T-helper 1 cell (primary cell): ENCODE measurements at places on chromosomes 6 and 20.

- no peak for DNase-seq
These were observed 345.8 kb upstream of the PRND start for GRCh38 chr20:4375881-4376280.

- DNase-seq, result no peak
These were observed at the start of gene TRIM40 for GRCh38 chr6:30135757-30136156. TSS of gene TRIM40 (plus strand) at chr6:30136140. CDS start at chr6:30137037, 897 bp downstream.

GRCh38 chr20:51763965-51764602 lies 4.1 kb downstream of the ATP9A start:
- DNase-seq, result no peak

- DNase-seq, result no peak
These were observed 18.5 kb downstream of the PLAGL2 start for GRCh38 chr20:32189123-32189410.

- DNase-seq, result no peak
These were observed 20.8 kb downstream of the TOP1 start for GRCh38 chr20:41049451-41049850.

GRCh38 chr6:157811137-157811475 lies 11.9 kb upstream of the SNX9 start:
- no peak for DNase-seq

GRCh38 chr6:16505711-16506357 lies 255.4 kb downstream of the ATXN1 start:
- no peak for DNase-seq

DNA sequence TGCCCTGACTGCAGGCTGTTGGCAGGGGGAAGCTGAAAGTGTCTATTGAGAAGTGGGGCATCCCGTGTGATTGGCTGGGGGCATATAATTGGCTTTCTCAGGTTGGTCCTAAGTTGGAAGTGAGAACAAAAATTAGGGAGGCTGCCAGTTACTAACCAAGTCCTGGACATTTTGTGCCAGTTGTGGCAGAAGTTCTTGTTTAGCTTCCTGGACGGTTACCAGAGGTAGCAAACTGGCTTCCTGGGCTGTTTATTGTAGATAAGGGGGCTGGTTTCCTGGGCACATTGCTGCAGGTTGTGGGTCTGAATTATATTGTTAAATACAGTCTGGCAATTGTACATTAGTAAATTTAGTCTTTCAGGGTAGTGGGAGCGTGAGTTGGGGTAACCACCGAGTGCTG lies 50.6 kb upstream of the SLC2A12 start:
- DNase-seq, result no peak

GRCh38 chr20:60131375-60131774 lies 173.2 kb downstream of the CDH26 start:
- DNase-seq, result no peak

DNA sequence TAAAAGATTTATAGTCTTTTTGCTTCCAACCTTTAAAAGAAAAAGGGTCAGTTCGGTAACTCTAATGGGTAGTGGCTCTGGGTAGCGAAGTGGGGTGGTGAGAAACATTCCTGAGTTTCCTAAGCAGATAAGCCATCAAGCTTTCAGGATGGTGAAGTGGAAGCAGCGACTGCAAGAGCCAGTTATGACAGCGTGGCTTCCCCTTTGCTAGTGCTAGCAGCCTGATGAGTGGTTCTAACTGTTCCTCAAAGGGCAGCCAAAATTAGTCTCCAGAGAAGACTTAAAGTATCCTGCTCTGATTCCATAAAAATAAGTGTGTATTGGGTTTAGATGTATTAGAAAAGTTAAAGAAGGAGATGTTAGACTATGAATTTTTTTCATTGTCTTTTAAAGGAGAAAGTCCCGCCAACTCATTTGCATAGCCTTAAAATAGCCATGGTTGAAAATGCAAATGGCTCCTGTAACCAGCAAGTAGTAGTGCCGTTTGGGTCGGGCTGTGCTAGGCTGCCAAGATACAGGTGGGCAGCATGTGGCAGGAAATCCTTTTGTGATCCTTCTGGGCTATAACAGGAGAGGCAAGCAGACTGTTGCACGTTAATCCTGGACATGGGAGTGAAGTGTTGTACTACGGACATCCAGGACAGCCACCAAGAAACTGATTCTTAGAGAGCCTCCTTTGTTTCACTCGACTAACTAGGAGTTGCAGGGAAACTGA lies 18.0 kb downstream of the ELOVL2 start:
- no peak for DNase-seq

- DNase-seq, result no peak
These were observed 613.9 kb upstream of the ARID1B start for GRCh38 chr6:156163311-156163710.

GRCh38 chr6:45687570-45687969 lies 309.8 kb upstream of the SUPT3H start:
- no peak for DNase-seq

- DNase-seq, result no peak
These were observed 394.5 kb upstream of the SLC35B3 start for GRCh38 chr6:8829796-8830195.

GRCh38 chr6:3798055-3798919 lies 46.8 kb upstream of the PXDC1 start:
- no peak for DNase-seq

GRCh38 chr6:38179794-38180430 lies 360.4 kb downstream of the ZFAND3 start:
- DNase-seq, result no peak

- no peak for DNase-seq
These were observed 217.9 kb downstream of the PRL start for GRCh38 chr6:22078802-22079545.

GRCh38 chr20:5513975-5514516 lies 197.3 kb upstream of the PROKR2 start:
- DNase-seq, result no peak

DNA sequence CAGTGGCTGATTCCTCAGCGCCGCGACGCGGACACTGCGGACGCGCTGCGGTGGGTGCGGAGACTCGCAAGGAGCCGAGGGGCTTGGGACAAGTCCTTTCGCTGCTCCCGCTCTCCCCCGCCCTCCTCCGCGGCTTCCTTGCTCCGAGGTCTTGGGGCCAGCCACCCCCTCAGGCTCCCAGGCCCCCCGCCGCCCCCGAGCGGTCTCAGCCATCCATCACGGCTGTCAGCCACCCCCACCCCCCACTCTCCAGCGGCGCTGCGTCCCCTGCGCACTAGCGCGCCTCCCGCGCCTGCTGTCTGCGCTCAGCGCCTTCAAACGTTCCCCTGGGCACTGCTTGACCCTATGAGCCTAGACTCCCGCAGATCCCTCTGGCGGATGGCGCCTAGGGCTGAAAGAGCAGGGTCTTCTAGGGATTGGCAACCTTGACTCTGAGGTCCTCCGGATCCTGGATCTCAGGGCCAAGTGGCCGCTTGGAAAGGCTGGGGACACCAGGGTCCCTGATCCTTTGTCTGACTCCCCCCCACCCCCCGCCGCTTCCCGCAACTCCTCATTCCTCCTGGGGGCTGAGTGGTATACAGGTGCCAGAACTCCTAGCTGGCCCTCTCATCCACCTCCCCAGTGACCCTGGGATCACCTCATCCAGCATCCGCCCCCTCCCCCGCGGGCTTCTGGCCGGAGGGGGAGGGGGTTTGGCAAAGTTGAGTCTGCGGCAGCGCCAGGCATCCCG lies 1.4 kb downstream of the SLC12A5 start:
- DNase-seq, result no peak

DNA sequence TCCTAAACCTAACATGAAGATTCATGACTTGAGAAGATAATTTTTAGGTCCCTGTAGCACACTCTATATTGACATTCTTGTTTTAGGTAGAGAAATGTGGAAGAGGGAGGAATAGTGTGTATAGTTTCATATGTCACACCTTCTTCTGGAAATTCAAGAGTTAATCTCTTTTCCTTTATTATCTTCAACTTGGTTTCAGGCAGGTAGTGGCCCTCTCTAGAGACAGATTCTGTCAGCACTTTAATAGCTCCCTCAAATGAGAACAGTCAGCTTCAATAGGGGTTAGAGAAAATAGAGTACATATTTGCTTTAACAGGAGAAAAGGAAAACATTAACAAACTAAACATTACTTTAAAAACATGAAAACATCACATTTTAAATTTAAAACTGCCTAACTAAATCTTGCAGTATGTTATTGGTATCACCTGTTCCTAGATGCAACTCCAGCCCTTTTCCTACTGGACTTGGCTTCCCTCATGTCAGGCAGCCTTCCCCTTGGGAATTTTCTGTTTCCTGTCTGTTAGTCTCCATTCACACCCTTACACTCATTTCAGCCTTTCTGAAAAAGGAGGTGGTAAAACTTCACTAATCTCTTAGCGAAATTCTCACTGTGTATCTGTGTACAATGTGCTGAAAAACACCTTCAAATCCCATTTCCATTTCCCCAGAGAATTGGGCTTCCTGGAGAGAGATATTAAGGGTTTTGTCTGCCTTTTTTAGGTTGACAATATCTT lies 192.3 kb upstream of the RNF217 start:
- no peak for DNase-seq

GRCh38 chr20:32470025-32470861 lies 112.1 kb downstream of the ASXL1 start:
- DNase-seq, result no peak

- no peak for DNase-seq
These were observed 8.3 kb upstream of the TIAM2 start for GRCh38 chr6:154986787-154987235.
